ENCODE measurements at places on chromosomes 3 and 15.

DNA sequence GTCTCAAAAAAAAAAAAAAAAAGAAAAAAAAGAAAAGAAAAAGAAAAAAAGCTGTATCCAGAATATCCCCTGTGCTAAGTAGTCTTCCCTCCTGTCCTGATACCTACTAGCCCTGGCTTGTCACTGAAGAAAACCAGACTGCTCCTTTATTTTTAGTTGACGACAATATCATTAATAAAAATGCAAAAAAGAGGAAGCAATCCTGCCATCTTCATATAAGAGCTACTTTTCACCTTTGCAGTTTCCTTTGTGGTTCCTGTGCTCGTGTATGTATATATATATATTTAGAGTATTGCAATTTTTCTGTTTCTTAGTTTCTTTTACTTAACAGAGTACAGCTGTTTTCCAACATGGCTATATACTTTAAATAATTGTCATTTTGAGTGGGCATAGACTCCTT, 13.6 kb downstream of the C3orf20 start:
- no peak for DNase-seq

DNA sequence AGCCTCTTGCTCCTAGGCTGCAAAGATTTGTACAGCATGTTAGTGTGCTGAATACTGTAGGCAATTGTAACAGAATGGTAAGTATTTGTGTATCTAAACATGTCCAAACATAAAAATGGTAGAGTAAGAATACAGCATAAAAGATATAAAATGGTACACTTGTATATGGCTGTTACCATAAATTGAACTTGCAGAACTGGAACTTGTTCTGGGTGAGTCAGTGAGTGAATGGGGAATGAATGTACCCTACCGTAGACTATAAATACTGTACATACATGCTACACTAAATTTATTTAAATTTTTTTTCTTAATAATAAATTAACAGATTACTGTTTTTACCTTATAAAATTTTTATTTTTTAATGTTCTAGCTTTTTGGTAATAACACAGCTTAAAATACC, 858.7 kb downstream of the ROBO2 start:
- DNase-seq, result no peak

DNA sequence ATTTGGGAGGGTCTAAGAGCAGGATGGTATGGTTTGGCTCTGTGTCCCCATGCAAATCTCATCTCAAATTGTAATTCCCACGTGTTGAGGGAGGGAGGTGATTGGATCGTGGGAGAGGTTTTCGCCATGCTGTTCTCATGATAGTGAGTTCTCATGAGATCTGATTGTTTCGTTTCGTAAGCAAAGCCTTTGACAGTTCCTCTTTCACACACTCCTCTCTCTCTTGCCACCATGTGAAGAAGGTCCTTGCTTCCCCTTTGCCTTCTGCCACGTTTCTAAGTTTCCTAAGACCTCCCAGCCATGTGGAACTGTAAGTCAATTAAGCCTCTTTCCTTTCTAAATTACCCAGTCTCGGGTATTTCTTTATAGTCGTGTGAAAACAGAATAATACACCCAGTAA, 553.7 kb downstream of the TAFA4 start:
- DNase-seq, result no peak

DNA sequence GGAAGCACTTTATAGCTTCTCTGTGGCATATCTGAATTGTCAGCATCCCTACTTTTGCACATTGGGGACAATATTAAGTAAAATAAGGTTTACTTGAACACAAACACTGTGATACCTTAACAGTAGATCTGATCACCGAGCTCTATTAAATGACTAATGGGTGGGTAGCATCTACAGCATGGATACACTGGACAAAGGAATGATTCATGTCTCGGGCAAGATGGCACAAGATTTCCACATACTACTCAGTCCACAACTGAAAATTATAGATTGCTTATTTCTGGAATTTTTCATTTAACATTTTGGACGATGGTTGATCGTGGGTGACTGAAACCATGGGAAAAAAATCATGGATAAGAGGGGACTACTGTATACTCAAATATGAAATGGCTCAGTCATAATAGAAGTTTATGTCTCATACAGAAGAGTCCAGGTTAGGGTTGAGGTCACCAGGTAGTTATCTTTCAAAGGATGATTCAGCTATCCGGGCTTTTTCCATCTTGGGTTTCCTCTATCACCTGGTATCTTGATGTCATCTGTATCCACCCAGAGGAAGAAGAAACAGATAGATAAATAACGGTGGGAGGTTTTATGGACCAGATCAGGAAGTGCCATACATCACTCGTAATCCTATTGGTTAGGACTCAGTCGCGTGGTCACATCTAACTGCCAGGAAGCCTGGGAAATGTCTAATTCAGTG, 320.0 kb upstream of the RARB start:
- no peak for DNase-seq

GRCh38 chr3:58288011-58288728, 17.9 kb upstream of the RPP14 start:
- no peak for DNase-seq

DNA sequence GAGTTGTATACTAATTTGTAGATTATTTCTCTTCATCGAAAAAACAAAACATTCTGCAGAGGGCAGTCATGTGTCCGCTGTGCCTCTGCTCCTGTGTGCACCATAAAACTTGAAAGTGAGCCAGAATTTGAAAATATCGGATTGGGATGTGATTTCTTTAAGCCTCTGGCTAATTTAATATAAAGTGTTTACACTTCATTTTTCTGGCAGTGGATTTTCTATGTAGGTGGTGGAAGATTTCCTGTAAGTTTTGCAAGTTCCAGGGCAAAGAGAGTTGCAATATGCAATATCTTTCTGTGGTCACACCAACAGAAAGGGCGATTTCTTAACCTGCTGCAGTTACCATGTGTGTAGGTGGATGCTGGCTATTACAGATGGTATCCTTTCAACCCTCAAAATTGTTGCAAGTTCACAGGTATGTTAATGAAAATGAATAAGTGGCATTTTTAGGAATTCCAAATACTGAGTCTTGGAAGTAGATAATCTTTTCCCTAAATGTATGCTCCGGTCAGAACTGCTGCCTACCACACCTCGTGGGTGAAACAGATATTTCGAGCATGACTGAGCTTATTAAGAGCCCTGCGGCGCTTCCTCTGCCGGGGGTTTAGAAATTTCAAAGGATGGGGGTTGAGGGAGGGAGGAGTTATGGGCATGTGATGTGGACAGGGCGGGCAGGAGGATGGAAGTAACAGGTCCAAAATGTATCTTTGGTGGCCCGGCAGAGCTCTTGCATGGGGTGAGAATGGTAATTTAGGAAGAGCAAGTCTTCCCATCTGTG, 134.0 kb downstream of the PGPEP1L start:
- DNase-seq, result no peak

GRCh38 chr3:141845407-141846049, 30.9 kb upstream of the ATP1B3 start:
- no peak for DNase-seq

- DNase-seq, result no peak
Measured at GRCh38 chr3:178043084-178043483, 493.2 kb upstream of the KCNMB2 start.

- DNase-seq, result no peak
Measured at GRCh38 chr3:190371152-190371551, 16.8 kb upstream of the CLDN16 start.

- no peak for DNase-seq
Measured at GRCh38 chr15:97420130-97420529, 540.4 kb upstream of the ARRDC4 start.

GRCh38 chr15:23851921-23852320, 164.8 kb upstream of the NDN start:
- no peak for DNase-seq

- no peak for DNase-seq
Measured at GRCh38 chr3:47404955-47405790, 24.4 kb downstream of the PTPN23 start.

DNA sequence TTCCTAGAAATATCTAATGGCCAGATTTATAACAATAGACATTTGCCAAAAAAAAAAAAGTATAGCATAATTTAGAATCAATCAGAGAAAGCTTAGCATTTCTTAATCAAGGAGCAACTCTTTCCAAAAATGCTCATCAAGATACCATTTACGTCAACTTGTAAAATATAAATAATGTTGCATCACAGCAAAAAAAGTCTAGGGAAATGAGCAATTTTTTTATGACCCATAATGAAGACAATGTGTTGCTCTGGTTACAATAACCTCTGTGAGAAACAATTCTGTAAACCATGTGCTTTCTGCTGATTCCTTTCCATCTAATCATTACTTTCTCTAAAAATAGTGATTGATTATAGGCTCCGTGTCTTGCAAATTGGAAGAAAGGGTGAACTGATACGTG, 36.3 kb downstream of the KBTBD8 start:
- DNase-seq, result no peak

- no peak for DNase-seq
Measured at GRCh38 chr3:13037458-13038117, 35.6 kb downstream of the IQSEC1 start.
